ENCODE measurements at places on chromosomes 7 and 10.

DNA sequence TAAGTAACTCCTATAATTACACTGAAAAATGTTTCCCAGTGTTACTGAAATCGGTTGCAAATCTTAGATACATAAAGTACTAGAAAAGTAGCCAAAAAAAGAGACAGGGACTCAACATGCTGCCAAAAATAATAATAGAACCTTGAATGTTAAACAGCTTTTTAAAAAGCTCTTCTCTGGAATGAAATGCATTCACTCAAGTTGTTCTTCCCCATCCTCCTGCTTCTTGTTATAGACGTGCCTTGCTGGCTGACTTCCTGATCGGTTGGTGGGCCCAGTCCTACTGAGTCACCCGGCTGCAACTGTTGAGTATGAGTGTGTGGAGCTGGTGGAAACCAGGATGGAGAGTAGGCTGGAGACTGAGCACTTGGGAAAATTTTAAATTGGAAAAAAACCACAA is 30.6 kb upstream of the RAPGEF5 start:
- no peak for DNase-seq

DNA sequence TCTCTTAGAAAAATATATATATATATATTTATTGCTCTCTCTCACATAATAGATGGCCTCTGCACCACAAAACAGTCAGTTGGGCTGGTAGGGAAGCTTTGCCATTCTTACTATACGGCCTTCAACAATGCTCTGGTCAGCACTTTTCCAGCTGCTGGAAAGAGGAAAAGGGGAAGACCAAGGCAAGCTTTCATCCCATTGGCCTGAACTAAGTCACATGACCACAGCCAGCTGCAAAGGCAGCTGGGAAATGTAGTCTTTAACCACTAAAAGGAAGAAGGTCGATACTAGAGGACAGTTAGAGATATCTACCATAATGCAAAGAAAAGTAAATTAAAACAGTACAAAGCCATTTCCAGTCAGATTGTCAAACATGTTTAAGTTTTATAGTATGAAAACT is 58.4 kb upstream of the MACROH2A2 start:
- no peak for DNase-seq

GRCh38 chr10:97320480-97321031 is 1.5 kb downstream of the FRAT1 start:
- DNase-seq = no peak

DNA sequence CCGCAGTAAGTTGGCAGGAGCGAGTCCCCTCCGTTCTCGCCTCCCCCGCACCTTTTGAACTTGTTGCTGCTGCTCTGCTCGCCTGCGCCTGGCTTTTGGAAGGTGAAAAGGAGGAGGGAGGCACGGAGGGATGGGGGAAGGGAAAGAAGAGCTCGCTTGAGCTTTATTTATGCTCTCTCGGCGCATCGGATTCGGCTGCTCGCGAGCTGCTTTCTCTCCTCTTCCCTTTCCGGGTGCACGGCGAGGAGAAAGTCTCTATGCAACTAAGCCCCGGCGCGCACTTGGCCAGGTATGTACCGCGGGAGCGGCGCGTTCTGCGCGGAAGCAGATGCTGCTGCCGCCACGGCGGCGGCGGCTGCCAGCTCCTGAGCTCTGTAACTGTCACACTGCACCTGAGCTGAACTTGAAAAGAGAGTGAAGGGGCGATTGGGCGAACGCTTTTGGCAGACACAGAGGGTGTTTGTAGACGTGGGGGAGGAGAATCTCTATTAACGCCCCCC is 551 bp downstream of the KCND2 start:
- DNase-seq = no peak

DNA sequence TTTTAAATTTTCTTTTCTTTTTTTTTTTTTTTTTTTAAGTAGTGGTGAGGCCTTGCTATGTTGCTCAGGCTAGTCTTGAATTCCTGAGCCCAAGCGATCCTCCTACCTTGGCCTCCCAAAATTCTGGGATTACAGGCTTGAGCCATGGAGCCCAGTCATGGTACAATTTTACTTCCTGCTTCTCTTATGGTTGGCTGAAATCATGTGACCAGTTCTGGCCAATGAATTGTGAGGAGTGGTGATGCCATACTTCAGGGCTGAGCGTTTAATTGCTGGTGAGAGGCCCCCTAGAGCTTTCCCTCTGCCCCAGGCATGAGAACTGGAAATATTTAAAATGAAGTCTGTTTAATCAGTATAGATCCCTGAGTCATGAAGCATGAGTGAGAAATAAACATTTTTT is 22.2 kb upstream of the BAIAP2L1 start:
- DNase-seq = no peak

- no peak for DNase-seq
These were observed 79.4 kb upstream of the LRRN3 start for GRCh38 chr7:111011520-111011919.

DNA sequence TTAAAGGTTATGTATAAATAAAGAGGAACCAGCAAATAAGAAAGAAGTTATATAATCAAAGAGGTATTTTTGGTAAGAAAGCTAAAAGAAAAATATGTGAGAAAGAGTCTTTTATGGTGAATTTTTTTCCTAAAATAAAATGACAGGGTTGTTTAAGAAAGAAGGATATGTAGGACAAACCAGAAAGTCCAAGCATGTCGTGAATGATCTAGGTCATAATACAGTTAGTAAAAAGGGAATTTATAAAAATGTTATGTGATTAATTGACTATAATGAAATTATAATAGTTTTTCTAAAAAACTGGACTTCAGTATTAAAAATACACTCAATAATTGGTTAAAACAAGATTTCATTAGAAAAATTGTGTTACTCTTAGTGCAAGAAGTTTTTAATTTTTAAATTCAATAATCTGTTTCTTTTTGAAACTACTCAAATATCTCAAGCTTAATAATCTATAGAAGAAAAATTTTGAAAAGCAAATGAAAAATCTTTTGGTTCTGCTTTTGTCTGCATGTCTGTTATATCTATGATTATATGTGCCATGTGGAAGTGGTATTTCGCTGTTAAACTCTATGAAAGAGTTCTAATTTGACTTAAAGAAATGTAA is 23.3 kb downstream of the AVL9 start:
- no peak for DNase-seq

GRCh38 chr7:120272261-120272660 is 714 bp upstream of the KCND2 start:
- DNase-seq = no peak

- DNase-seq = no peak
These were observed 96.0 kb upstream of the IKZF1 start for GRCh38 chr7:50208378-50208982.

Data from stimulated activated CD4-positive, alpha-beta T cell treated with anti-CD3 and anti-CD28 coated beads, Interleukin-2, amount 100 ng/mL, for 48 hours (primary cell).